ENCODE measurements at places on chromosomes 12 and 14.

DNA sequence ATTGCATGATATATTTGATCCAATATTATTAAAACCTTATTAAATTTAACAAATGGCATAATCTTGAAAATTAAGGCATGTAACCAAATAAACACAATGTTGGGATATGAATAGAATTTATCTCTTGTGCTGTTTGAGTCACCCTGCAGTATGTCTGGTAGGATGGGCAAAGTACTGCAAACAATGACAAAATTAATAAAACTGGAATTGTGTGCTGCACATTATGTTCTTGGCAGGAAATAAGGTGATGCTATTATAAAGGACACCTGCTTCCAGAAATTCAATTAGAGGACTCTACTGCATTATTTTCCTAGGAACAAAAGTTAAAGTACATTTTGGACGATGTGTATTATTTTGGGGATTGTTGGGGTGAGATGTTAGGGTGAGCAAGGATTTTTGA lies 132.7 kb downstream of the PPFIA2 start:
- DNase-seq: no peak

GRCh38 chr14:68650404-68650994 lies 142.4 kb downstream of the ZFP36L1 start:
- no peak for DNase-seq

GRCh38 chr14:92490239-92490959 lies 23.2 kb upstream of the RIN3 start:
- no peak for DNase-seq

DNA sequence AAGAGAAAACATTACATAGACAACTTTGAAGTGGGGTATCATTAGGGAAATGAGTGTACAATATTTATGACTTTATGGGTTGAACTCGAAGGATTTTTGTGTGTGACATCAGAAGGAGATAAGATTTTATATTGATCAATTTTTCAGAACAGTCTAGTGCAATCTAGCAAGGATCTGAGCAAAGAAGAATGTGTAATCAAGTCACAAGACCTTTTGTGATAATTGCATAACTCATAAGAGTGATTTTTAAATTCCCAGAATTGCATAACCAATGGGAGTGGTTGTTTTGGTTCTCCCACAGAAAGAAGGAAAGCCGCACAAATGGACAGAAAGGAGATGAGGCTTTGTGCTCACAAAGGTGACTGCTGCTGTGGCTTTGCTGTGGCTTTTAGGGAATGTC lies 441.8 kb upstream of the FLRT2 start:
- no peak for DNase-seq

DNA sequence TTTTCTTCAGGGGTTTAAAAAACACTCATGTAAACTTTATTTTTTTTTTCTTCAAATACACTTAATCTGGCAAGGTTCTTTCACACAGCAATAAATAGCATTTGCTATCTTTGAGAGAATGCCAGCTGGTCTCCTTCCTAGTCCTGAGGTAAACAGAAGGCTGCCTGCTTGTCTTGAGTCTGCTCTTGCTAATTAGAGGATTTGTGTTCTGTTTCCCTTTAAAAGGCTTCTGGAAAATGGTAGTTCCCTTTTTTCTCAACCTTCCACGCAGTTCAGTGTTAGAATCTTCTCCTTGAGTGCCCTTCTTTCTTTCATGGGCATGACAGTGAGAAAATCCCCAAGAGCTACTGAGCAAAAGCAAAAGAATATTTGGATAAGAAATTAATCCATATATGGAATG lies 92.3 kb upstream of the DCN start:
- DNase-seq: no peak

DNA sequence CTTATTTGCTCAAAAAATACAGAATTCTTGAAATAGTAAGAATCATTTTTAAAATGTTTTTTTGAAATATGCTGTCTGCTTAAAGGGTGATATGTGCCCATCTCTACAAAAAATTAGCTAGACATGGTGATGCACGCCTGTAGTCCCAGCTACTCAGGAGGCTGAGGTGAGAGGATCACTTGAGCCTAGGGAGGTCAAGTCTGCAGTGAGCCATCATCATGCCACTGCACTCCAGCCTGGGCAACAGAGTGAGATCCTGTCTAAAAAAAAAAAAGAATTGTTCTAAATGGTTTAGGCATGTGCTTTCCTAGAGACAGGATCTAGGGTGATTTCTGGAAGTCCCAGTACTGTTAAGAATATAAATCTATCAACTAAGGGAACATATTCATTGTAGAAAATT lies 75.6 kb upstream of the HECTD1 start:
- no peak for DNase-seq

DNA sequence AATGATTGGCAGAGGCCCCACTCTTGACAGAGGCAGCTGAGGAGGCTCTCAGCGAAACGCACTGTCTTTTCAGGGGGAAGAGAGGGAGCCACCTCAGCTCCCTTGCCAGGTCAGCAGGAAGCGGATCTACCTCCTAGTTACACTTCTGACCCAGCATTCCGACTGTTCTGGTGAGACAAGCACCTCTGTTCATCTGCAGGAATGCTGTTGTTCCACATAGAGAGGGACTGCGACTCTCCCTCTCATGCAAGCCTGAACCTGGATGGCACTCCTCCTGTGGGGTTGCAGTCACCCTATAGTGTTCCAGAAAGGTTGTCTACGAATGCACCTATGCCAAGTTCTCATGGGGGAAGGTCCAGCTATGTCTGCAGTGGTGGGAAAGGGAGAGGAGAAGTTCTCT lies 37.1 kb upstream of the AEBP2 start:
- DNase-seq: no peak

DNA sequence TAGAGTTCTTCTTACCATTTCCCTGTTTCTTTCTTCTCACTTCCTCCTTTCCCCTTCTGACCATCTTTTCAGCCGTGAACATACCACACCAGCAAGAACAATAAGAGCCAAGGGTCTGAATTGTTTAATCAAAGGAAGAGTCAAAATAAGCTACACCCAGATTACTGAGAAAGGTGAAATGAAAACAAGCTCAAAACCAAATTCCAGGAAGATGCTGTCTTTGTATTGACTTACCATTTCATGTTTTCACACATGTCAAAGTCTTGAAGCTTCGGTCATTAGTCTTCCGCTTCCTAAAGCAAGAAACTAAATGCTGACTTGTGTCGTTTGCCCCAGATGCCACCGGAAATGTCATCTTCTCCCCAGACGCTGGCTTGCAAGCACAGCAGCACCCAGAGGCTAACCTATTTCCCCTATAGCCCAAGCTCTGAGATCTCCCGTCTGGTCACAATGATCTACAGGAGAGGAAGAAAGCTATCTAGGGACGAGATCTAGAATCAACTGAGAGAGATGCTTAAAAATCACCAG lies 136.5 kb upstream of the AMIGO2 start:
- DNase-seq: no peak

GRCh38 chr14:76829013-76829365 lies 2.8 kb downstream of the LRRC74A start:
- DNase-seq: no peak

DNA sequence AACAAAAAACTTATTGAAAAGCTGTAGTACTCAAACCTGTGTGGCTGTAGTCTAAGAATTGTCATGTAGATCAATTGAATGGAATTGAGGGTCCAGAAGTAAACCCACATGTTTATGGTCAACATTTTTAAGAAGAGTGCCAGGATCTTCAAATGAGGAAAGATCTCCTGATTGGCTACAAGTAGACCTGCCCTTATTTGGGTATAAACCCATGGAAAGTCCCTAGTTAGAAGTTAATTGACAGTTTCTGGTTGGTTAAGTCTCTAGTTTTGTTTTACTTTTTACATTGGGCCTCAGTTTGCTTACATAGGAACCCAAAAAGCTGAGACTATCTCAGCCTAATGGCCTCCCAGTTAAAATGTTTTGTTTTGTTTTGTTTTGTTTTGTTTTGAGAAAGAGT lies 91.9 kb upstream of the RESF1 start:
- no peak for DNase-seq

- DNase-seq: no peak
Observed at GRCh38 chr12:94284046-94284445, 135.7 kb downstream of the PLXNC1 start.

DNA sequence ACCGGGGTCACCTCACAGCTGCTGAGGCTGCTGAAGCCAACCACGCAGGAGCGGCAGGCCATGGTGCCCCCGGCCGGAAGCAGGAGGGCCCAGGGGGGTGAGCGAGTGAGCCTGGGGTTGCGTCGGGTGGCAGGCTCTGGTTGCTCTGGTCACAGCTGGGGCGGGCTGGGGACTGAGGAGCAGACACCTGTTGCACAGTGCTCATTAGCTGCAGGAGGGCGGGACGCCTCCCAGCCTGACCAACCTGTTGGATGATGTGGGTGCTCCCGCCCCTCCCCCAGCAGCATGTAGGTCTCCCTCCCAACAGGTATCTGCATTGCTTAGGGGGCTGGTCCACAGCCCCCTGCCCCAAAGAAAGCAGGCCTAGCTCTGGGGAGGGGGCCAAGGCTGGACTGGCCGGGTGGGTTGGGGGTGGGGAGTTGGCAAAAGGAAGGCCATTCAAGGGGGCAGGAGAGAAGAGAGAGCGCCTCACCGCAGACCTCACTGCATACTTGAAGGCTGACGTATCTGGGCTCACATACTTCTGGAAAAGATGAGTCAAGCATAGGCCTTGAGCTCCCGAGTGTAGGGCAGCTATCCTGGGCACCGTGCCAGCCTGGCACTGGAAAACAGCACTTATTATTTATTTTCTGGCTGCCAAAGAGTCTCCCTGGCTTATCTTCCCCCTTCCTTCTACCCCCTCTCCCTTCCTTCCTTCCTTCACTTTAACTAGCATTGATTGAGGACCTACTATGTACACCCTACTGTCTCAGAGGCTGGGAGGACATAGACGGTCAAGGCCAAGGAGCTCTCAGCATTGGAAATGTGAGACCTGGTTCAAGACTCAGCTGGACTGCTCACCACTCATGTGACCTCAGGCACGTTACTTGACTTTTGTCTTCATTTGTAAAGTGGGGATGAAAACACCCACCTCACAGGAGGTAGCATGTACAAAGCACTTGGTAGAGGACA lies at the start of gene KRT80:
TSS of gene KRT80 (minus strand) at position 174 of the 951 bp plus-strand sequence. CDS start at position 62, 112 bp downstream.
- peak; percentile 97 for DNase-seq

DNA sequence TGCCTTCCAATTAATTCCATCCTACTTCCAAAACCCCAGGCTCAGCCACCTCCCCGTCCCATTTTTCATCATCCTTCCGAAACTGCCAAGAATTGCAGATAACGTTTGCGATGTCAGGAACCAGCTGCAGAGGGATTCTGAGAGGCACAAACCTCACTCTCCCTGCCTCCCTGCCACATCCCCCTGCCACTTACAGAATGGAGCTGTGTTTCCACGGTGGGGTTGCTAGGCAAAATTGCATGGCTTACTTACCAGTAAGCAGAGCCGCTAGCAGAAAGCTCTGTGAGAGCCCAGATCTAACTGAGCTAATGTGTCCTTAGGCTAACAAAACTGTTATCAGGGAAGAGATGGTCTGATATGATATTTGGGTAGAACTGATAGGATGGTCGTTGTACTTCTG lies 127.4 kb downstream of the KCNK10 start:
- no peak for DNase-seq

GRCh38 chr12:52847335-52848102 lies 1.3 kb downstream of the KRT78 start:
- no peak for DNase-seq

DNA sequence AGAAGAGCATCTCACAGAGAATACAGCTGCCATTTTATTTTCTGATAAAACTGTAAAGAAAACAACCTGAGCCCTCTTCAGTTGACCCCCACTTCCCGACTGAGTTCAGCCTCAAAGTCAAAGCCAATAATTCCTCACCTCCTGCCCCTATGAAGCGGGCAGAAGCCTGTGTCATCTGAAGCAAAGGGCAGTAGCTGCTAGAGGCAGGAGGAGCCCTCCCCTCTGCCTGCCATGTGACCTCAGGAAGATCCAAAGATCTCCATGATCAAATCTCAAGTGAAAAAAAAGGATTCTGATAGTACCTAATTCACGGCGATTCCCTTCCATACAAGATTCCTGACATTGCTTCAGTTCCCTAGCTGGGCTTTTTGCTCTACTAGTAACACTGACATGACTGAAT lies 223.1 kb upstream of the CAND1 start:
- DNase-seq: no peak

DNA sequence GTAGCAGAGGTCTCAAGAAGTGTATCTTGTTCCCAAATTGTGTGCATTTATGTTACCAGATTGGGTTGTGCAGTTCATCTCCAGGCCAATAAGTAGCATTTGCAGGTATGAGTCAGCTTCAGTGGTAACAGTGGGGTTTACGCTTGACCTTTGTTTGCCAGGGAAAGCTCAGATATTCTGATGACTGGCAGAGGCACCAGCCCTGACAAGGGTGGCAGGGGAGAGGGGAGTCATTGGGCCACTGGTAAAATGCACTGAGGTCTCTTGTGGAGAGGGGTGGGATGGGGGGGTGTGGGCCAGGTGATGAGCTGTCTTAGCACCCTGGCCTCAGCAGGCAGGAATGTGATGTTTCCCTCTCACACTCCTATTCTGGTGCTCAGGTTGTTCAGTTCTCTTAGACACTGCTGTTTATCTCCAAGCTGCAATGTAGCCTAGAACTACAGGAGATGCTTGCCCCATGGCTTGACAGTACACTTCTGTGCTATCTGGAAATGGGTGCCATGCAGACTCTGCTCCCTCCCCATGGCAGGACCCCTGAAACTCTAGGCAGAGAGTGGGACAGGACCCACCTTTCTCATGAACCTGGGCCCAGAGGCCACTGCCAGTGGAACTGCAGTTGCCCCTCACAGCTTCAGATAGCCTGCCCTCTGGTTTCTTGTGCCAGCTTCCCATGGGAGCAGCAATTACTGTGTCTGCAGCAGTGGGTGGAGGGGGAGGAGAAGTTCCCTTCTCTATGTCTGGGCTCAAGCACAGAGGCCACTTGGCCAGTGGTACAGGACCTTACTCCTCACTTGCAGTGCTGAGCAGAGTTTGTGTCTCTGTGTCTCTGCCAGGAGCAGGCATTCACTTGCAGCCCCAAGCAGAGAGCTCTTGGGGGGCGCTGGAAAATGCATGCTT lies 31.9 kb downstream of the USP15 start:
- peak; percentile 11 for DNase-seq

DNA sequence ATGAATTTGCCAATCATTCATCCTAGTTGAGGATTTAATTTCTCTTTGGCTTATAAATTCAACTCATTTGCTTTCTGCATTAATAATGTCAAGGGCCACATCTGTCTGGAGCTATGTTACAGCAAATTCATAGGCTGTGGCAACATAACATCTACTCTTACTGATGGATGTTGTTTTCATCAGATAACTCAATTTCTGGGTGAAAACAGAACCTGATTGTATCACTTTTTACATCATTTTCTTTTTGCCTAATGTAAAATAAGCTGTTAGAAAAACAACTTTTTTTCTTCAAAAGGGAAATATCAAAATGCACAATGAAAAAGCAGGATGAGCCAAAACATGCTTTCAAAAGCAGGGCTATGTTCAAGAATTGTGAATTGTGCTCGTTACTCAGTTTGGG lies 73.3 kb downstream of the HELB start:
- no peak for DNase-seq

GRCh38 chr14:84937449-84937848 lies 592.5 kb upstream of the FLRT2 start:
- no peak for DNase-seq
